ENCODE measurements at places on chromosomes 2 and 18.

GRCh38 chr18:35122586-35123224 is 81.5 kb downstream of the MAPRE2 start:
- DNase-seq = peak; percentile 8

- DNase-seq = no peak
Observed at GRCh38 chr2:208297961-208298360, 31.9 kb downstream of the PIKFYVE start.

DNA sequence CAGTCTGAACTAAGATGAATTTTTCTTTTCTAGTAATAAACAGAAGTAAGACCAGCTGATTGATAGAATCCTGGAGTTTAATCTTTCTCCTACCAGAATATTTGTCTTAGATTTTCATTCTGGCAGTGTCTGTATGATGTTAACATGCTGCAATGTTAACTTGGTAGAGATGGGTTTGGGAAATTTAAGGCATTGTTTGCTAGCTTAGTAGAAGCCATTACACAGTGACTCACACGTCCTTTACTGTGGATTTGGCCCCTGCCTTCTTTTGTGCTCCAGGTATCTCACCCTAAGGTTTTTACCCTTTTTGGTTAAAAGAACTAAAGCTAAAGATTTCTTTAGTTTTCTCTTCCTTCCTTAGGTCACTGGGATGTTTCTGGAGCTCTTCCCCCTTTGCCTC is 84.1 kb downstream of the SPTBN1 start:
- no peak for DNase-seq

GRCh38 chr2:36663851-36664695 is 32.4 kb upstream of the VIT start:
- peak; percentile 90 for DNase-seq

- no peak for DNase-seq
Observed at GRCh38 chr2:196535061-196535460, 104.5 kb upstream of the CCDC150 start.

DNA sequence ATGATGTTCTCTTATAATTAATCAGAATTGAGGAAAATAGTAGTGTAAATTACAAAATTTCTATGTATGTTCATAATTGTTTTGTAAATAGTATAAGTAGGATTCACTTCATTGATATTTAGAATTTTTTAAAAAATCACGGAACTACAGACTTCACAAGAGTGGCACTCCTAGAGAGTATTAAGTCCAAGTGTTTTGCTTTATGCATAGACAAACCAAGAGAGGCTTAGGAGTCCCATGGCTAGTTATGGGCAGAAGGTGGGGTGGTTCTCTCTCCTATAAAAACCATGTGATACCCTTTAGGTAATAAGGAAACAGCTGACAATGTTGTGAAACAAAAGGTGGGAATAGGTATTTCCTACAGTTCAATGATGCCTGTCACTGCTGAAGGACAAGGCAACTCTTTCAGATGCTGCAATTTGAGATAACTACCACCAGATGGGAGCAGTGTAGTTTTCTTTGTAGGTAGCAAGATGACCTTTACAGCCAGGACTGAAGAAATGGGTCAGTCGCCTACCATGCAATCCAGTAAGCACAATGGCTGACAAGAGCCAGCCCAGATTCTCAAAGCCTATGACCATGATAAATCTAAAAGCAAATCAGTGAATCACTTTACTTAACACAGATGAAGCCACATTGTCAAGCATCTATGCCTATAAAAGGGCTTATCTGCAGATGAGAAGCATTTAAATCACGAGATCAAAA is 83.9 kb downstream of the AAK1 start:
- DNase-seq = peak; percentile 83

DNA sequence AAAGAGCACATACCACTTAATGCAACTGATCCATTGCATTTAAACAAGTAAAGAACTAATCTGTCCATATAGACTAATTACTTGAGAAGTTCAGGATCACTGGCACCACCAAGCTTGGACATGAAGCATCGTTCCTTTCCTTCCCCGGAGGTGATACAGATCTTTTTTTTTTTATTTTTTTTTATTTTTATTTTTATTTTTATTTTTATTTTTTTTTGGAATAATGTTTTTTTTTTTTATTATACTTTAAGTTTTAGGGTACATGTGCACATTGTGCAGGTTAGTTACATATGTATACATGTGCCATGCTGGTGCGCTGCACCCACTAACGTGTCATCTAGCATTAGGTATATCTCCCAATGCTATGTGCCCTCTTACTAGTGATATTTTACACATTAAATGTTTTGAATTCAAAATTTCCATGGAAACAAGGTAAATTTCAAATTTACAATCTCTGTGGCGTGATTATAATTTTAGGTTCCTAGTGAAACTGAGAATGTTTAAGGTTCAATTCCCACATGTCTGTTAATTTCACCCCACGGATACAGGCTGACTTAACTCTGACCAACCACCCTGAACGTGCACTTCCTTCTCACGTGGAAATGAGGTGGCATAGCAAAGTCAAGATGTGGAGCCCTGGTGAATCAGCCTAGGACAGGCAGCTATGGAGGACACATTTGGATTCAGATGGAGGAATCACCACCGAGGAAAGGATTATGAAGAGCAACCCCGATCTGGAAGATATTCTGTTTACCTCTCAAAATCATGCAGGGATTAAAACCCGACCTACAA is 101.6 kb upstream of the THOC1 start:
- peak; percentile 16 for DNase-seq

DNA sequence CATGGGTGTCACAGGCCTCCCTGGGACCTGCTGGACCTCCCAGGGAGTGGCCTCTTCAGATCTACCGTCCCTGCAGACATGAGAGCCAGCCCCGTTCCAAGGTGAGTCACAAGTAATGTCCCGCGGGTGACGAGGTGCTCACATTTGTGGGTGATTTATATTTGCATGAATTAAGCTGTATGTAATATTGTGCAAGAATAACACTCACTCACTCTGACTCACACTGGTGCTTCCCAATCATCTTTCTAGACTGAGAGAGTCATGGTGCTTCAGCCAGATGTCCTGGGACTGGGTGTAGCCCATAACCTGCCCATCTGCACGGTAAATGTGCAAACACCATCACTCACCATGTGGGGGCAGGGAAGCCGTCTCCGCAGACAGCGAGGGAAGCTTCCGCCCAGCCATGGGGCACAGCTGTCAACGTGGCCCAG is 347.5 kb upstream of the SALL3 start:
- DNase-seq = no peak

GRCh38 chr2:221677688-221678087 is 105.6 kb upstream of the EPHA4 start:
- no peak for DNase-seq

DNA sequence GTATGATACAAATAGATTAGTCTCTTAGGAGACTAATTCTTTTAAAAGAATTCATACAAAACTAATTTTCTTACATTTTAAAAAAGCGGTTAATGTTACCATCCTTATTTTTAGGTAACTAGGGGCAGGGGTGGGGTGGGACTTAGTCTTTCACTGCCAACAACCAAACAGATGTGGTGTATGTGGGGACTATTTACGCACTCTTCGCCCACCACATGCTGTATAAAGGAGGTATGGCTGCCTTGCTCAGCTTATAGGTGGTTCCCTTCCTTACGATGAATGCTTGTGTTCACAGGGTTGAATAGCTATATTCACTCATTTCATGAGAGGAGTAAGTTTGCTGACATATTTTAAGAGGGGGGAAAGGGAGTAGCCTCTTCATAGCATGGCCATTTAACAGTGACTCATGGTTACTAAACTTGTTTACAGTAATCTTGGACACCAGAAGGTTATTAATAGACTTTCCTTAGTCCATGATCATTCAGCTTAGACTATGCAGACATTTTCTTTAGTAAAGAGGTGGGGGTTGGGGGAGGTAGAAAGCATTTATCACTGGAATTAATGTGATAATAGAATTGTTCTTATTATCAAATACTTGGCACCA is 61.8 kb downstream of the CAB39 start:
- peak; percentile 27 for DNase-seq

- no peak for DNase-seq
Observed at GRCh38 chr2:109597283-109597682, 16.5 kb downstream of the SEPTIN10 start.

DNA sequence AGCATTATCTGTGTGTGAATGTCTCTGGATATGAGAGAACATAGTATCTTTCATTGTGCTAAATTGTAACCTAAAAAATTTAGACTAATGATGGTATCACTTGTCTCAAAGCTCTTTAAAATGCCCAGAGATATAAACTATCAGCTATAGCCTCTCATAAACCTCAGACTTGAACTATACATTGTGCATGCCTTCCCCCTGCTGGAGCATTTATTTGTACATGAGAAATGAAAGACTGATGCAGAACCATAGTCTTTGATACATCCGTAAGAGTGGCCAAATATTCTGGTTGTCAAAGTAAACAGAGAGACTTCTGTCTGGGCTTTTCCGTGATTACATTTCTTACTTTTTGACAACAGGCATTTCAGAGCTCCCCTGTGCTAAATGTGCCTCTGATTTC is 71.9 kb upstream of the CCDC68 start:
- no peak for DNase-seq

- DNase-seq = no peak
Observed at GRCh38 chr2:24734741-24735140, 58.5 kb downstream of the PTRHD1 start.

- no peak for DNase-seq
Observed at GRCh38 chr2:1973636-1974035, 229.3 kb upstream of the PXDN start.
